ENCODE measurements at places on chromosomes 12 and 14.

DNA sequence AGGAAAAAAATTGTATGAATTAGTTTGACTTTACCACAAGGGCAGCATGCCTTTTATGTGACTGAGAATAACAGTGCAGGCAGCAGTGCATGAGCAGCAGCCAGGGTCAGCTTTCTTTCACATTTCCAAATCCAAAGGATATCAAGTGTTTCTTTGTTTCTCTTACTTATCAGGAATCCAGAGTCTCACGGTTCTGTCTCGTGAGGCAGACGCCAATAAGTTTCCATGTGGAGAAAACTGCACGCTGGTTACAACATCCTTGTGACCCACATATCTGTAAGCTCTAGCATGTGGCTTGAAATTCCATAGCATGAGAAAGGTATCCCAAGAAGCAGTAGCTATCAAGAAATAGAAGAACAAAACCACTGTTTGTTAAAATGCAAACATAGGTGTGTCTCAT is 27.6 kb downstream of the GALNT4 start:
- DNase-seq: no peak

- no peak for DNase-seq
These were observed 6.8 kb upstream of the NUDT4 start for GRCh38 chr12:93370947-93371346.

- no peak for DNase-seq
These were observed 9.6 kb upstream of the NPFF start for GRCh38 chr12:53516758-53517455.

- no peak for DNase-seq
These were observed 395 bp upstream of the BRI3BP start for GRCh38 chr12:124992874-124993625.

DNA sequence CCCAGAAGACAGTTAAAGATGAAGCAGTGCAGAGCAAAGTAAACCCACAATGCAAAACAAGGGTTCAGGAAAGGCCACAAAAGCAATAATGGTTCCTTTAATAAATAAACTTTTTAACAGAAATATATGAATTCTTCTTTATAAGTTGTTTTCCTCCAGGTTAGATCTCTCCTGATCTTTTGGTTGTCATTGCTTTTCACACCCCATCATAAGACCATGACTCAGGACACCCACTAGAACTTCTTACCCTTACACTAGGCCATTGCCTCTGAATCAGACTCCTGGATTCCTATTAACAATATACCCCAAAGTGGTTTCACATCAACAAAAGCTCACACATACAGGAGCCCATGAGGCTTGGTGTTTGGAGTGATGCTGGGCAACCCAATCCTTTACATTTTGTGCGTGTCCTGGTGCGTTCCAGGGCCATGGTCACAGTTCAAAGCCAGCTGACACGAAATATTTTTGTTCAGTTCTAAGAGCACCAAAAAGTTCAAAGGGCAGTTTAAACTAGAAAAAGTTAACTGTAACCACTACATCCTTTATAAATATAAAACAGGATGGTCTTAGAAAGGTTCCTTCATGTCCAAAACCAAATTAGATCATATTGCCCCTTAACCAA is 187.0 kb downstream of the EPS8 start:
- no peak for DNase-seq

GRCh38 chr12:100868487-100868886 is 73.9 kb downstream of the ANO4 start:
- no peak for DNase-seq

- DNase-seq: no peak
These were observed 217.1 kb downstream of the EXOC5 start for GRCh38 chr14:57051633-57052032.

DNA sequence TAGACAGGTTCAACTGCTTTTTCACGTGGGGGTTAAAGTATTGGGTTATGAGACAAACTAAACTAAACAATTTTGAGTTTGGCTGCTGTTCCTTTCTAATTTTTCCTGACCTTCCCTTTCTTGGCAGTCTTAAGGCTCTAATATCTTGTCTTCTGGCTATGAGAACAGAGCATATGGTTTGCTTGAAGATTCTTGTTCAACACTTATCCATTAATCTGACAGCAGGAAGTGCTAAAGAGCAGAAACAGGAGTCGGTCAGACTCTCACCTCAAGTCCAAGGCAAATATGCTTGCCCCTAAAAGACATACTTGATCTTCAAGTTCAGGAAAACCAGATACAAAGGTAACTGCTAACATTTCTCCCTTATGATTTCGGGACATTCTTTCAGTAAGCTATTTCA is 52.6 kb upstream of the KCNJ8 start:
- no peak for DNase-seq

DNA sequence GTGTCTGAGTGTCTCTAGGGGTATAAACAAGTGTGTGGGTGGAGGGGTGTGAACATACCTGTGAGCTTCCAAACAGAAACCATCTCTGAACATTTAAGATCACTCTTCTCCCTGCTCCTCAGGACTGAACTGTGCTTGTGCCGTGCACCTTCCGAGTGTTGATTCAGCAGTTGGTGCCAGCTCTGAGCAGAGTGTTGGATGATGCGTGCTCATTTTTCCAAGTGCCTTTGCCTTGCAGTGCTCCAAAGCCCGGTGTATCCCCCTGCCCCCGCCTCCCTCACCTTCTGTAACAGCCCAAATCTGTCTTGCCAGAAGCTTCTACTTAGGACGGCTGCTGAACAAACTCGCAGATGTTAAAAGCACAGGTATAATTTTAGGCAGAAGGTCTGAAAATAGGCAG is 4.4 kb downstream of the WSCD2 start:
- no peak for DNase-seq

GRCh38 chr14:103819503-103820307 is 27.7 kb downstream of the PPP1R13B start:
- no peak for DNase-seq

- no peak for DNase-seq
These were observed 60.6 kb upstream of the ANO4 start for GRCh38 chr12:100733817-100734593.

- DNase-seq: peak; percentile 59
These were observed 102.7 kb upstream of the ST8SIA1 start for GRCh38 chr12:22437031-22437806.

- no peak for DNase-seq
These were observed 14.0 kb upstream of the HPD start for GRCh38 chr12:121872546-121873215.

DNA sequence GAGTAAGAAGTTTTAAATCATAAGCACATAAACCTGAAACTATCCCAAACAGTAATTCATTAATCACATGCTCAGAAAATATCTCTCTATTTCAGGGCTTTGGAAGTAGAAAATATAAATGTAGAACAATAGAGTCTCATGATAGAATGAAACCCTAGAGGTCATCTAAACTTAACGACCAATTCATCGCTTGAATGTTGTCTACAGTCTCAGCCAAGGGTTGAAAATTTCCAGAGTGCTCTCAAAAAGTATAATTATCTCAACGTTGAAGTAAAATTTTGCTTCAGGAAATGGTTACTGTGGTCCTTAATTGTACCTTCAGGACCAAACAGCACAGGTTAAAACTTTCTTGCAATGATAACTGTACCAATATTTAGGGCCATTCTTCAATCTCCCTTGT is 1053.6 kb upstream of the SEL1L start:
- DNase-seq: no peak

DNA sequence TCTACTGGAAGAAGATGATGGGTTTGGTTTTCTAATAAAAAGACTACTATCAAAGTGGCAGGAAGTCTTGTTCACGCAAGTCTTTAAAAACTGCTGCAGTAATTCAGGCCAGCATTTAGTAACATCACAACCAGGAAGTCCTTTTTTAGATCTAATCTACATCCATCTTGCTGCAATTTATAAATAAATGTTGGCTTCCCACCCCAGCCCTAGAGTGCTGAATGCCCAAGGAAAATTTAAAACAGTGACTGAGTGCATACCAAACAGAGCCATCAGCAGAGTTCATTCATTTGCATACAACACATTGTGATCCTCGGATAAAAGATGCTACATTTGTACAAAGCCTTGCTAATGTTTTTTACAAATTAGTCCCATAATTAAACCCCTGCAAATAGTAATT is 72.1 kb downstream of the PHLDA1 start:
- no peak for DNase-seq

DNA sequence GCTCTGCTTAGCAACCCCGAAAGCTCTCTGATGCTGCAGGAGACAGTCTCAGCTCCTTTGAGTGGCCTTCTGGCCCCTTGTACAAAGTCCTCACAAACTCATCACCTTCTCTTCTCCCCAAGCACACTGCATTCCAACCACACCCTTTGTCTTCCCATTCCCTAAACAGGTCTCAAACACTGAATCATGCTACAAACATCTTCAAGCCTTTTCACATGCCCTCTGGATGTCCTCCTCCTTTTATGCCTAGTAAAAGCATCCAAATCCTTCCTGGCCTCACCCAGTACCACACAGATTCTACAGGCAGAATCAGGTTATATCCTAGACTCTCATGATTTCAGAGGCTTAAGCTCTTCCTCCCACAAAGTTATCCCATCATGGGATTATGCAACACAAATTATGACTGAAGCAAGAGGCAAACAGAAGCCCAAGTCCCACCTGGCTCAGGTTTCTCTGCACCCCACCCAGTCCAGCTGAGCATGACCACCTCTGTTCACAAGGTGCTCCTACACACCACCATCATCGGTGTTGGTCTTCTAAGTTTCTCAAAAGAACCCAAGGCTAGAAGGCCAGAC is 61.4 kb upstream of the PCED1B start:
- DNase-seq: no peak

- no peak for DNase-seq
These were observed 651 bp downstream of the PFKM start for GRCh38 chr12:48119834-48120195.

- no peak for DNase-seq
These were observed 534.2 kb downstream of the LRFN5 start for GRCh38 chr14:42140831-42141279.

DNA sequence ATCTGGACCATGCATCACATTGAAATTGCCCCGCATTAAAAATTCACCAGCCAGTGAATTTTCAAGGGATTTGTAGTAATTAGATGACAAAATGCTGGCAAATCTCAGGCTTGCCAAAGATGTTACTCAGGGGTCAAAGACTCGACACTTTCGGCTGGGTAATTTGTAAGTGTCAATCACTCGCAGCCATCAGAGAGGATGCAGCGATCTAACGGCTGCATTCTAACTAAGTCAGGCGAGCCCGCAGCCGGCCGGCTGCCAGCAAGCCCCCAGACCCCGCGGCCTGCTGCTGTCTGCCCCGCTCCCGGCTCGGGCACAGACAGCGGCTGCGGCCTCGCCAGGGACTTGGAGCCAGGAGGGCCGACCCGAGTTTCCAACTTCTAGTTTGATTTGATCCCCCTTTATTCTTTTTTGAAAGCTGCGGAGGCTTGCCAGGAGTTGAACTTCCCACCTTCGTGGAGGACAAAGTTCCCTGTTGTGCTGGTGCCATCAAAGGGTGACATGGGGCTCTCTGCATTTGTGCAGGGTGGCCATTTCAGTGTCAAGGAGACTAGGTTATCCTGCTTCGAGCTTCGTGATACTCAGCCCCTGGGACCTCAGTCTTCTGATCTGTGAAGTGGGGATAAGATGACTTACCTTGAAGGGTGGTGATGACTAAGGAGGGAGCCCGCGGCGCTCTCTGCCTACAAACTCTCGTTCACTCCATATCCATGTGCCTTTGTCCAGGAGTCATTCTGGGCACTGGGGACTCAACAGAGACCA is 169.9 kb downstream of the RBM19 start:
- no peak for DNase-seq

- no peak for DNase-seq
These were observed 30.2 kb upstream of the FRS2 start for GRCh38 chr12:69440016-69440415.

GRCh38 chr12:586318-587071 is 76.8 kb downstream of the NINJ2 start:
- no peak for DNase-seq

- DNase-seq: no peak
These were observed 96.9 kb downstream of the RAD51B start for GRCh38 chr14:67916430-67916829.

Data from chondrocyte (in vitro differentiated cells).